WTC11 (cell line): ENCODE measurements at places on chromosomes 3 and 15. TPM values are rescaled to one million over a fixed set of nuclear protein-coding genes. Genes with fewer than 3 reads are reported as not detected.

Gene MUSTN1
- total RNA-seq, result 2.7 to 4.2 TPM (median 3.3 TPM) in 3 replicates

Gene ESYT3
- total RNA-seq, result 4.4 to 6.4 TPM (median 5.7 TPM) in 3 replicates

Gene DLEC1
- 0.81 to 1.4 TPM (median 1.1 TPM) in 3 replicates for total RNA-seq

- DNase-seq, result peak; percentile 42
These were observed at the start of gene INSYN1 for GRCh38 chr15:73753250-73754130. Gene INSYN1 (minus strand): TSS chr15:73753351. CDS start chr15:73751130, 2,221 bp downstream.

Gene ACTC1
- 11.4 to 12.6 TPM (median 12.5 TPM) in 3 replicates for total RNA-seq

Gene P4HTM
- total RNA-seq, result 21.9 to 28.8 TPM (median 28.2 TPM) in 3 replicates

- DNase-seq, result no peak
These were observed 157.3 kb upstream of the BHLHE40 start for GRCh38 chr3:4821975-4822374.

Gene LIPH
- total RNA-seq, result 0.07 to 0.27 TPM (median 0.11 TPM) in 3 replicates

DNA sequence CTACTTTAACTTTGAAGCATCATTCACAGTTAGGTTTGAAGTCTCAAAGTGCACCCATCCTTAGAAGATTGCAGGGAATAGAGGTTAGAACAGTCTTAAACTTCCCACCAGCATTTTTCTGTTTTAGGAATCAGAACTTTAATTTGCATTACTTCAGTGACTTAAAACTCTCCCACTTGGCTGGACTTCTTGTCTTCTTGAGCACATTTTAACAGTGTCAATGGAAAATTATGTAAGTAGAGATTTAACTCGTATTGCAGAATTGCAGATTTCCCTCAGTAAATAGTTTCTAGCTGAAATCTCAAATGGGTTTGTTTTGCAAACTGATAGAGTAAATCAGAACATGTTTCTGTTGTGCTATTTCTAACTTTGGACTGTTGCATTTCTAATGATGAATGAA lies 369.6 kb downstream of the OTOL1 start:
- DNase-seq, result no peak

- DNase-seq, result no peak
These were observed 63.6 kb downstream of the OSTN start for GRCh38 chr3:191262650-191263049.

DNA sequence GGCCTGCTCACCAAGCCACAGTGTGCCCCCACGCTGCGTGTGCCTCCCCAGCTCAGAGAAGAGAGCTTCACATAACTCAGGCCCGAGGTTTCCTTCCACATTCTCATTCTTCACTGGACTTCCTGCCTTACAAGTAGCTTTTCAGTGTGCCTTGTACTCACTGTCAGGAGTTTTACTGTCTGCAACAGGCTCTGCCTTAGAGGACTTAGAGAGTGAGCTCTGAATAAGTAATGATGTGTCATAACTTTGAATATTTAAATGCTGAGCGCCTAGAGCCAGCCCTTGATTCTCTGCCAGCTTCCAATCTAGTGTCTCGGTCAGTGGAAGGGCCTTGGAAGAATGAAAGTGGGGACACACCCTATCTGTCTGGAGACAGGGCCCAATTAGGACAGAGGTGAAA lies 41.8 kb downstream of the ITGB5 start:
- no peak for DNase-seq

DNA sequence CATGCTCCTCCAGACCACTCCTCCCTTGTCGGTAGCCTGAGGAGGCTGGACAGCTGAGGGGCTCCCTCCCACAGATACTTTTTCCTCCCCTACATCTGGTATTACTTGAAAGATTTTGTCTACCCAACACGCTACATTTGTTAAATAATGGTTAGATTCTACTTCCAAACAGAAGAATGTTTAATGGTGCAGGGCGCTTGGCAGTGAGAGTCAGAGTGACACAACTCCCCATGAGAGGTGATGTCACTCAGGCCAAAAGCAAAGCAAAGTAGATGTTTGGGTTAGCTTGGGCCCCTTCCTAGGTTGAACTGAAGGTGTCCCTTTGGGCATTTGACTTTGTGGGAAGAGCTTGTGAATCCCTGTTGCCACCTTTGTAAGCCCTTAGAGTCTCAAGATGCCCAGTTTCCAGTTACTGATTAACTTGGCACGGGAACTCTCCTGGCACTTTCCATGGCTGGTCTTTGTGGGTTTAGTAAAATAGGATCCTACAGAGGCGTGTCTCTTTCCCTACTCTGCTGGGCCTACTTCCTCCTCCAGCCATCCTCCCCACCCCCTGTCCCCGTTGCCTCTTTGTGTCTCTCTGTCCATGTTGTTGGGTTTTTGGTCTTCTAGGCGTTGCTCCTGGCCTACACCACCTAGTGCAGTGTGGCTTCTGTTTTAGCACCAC lies 5.6 kb downstream of the LIMD1 start:
- DNase-seq, result no peak

GRCh38 chr3:54121414-54122323 lies 683 bp upstream of the CACNA2D3 start:
- DNase-seq, result peak; percentile 54

DNA sequence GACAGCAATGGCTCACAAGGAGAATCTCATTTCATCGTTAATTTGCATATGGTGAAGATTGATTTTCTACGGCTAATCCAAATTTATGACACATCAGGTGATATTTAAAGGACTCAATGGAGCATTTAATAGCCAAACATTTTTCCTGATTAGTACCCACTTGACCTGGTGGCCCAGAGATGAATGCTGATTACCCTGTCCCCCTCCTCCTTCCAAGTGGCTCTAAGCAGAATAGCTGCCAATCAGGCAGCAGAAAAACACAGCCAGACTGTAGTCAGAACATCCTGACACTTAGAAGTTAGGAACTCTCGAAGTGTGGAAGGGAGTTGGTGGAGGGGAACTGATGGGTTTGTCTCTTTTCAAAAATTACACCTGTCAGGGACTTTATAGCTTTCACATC lies 302.5 kb downstream of the ZNF621 start:
- DNase-seq, result no peak

DNA sequence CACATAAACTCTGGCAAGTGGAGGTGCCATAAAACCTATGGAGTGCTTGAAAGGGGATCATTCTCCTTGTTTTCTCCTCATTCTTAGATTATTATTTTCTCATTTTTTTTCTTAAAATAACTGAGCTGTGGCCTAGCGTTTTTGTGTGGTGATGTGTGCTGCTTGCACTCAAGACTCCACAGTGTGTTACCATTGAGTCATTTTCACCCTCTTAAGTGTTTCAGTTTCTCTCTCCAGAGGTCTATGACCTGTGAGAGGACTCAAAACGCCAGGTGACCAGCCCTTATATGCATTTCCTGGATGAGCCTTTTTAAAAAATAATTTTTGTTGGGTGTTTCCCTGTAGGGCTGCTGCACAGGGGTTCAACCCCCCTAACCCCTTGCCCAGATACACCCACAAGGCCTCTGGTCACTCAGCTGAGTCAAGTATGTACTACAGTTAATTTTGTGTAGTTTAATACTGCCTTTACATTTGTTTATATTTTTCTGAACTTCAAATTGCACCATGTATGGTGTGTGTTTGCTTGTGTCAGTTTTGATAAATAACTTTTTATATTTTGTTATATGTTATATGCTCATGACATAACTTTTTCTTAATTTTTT lies 15.4 kb upstream of the BTLA start:
- no peak for DNase-seq

- DNase-seq, result no peak
These were observed 60.0 kb downstream of the ZNF385D start for GRCh38 chr3:21691036-21691435.

- no peak for DNase-seq
These were observed 6.5 kb upstream of the HPS3 start for GRCh38 chr3:149122721-149123578.

DNA sequence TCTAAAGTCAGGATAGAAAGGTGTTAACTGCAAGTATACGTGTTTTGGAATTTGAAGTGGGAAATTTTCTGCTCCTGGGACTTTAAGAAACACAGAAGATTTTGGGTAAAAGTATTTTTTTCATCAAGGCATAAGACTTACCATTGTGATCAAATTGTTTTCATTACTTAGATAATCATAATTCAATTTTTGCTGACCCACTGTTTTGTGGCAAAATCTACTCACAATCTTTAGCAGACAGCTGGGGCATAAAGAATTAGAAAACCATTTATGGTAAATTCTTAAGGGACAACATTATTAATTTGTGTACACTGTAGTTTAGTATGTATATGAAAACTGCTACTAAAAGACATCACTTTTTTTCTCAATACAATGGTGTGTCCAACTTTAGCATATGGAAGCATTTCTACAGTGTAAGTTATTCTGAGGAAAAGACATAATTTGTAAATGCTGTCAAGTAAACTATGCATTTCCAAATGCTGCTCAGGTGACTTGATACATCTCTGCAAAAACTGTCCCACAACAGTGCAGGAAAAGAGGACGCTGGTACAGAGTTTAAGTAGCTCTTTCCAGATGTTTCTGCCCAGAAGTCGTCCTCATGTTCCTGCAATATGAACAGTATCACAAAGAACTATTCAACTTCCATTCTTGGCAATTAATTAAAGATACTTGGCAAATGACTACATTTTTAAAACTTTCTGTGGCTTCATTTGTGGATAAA lies 52.3 kb downstream of the THSD4 start:
- no peak for DNase-seq

Gene CRABP1
- 374 to 444 TPM (median 377 TPM) in 3 replicates for total RNA-seq

DNA sequence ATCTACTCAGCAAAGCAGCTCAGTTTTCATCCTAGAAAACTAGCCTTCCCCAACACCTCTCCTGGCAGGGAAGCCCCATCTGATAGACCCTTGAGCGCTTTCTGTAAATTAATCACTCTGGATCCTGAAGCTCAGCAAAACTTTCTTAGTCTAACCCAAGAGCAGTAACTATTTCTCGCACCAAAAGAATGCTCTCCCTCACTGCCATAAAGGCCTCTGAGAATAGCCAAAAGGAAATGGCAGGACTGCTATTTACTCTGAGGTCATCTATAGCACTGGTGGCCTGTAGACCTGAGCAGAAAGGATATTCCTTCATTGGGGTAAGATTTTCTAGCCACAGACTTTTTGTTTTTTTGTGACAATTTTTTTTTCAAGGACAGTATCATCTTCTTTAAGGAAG lies 345.8 kb upstream of the ADAMTS9 start:
- DNase-seq, result no peak

- DNase-seq, result no peak
These were observed 38.9 kb downstream of the CACNA2D2 start for GRCh38 chr3:50464569-50464968.

- no peak for DNase-seq
These were observed 87.5 kb downstream of the RORA start for GRCh38 chr15:61141497-61142125.

Gene ZNF620
- 15.6 to 19.8 TPM (median 17.2 TPM) in 3 replicates for total RNA-seq

Gene CACNA2D2
- total RNA-seq, result 22.0 to 23.4 TPM (median 22.3 TPM) in 3 replicates

Gene GASK1A
- total RNA-seq, result 7.1 to 9.6 TPM (median 7.7 TPM) in 3 replicates
